Stimulated activated CD4-positive, alpha-beta T cell treated with anti-CD3 and anti-CD28 coated beads, Interleukin-1b, Interleukin-23, amount 100 ng/mL, for 24 hours (primary cell): ENCODE measurements at places on chromosomes 2 and 18.

DNA sequence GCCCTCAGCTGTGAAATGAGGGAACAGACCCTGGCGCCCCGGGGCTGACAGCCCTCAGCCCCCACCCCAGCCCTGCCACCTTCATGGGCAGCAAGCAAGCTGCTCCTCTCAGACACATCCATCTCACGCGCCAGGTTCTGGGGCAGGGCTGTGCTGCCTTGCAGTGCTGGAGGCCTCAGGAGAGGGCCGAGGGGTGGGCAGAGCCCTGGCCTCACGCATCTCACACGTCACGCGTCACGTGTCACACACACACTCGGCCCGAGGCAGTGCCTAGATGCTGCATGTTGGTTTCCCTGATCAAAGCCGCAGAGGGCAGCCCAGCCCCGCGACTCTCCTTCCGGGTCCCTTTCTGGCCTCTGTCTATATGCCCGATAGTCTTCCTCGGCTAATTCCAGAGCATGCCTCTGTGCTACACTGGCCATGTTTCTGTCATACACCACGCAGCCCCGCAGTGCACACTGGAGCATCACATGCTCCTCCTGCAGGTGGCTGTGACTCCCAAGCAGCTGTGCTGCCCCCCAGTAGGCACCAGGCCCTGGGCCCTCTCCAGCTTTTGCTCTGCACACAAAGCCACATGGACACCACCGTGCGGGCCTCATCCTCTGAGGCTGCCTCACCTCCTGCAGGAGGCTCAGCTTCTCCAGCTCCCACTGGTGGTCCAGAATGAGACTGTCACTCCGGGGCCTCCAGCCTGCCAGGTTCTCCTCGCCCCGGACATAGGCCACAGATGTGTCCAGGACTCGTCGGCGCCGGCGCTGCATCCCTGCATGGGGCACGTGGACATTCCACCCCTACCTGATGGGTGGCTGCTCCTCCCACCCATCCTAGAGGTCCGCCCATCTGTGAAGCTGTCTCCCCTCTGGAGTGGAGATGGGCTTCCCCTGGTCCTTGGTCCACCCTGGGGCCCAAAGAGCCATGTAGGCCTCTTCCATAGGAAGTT is 31.4 kb downstream of the AQP12A start:
- DNase-seq, result no peak

- DNase-seq, result no peak
These were observed 25.6 kb downstream of the SEMA4F start for GRCh38 chr2:74679615-74680014.

GRCh38 chr2:42106257-42106816 is 58.5 kb downstream of the PKDCC start:
- no peak for DNase-seq

DNA sequence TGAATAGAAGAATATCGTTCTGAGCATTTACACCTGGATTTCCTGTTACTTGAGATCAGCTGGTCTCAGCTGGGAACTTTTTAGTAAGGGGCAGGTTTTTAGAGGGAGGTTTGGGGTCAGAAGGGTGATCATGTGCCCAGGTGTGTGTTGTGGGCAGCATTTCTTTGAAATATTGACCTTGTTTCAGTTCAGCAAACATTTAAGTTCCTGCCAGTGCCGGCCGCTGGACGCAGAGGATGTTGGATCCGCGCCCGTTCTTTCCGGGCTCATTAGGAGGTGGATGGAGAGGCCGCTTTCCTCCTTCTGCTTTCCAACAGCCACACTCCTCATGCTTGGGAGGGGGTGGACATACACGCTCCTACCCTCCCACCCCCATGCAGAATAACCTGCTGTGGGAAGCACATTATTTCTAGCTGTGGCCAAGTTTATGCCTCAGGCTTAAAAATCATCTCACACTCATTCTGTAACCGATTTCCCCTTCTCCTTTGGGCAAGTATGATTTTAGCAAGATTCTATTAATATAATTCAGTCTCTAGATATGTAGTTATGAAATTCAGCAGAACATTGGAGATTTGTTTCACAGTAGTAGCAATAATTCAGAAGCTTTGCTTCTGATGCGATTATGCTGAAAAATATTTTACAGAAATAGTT is 131.4 kb downstream of the ZNF236 start:
- DNase-seq, result no peak

- DNase-seq, result no peak
These were observed 102.5 kb downstream of the RBM43 start for GRCh38 chr2:151159109-151159662.

DNA sequence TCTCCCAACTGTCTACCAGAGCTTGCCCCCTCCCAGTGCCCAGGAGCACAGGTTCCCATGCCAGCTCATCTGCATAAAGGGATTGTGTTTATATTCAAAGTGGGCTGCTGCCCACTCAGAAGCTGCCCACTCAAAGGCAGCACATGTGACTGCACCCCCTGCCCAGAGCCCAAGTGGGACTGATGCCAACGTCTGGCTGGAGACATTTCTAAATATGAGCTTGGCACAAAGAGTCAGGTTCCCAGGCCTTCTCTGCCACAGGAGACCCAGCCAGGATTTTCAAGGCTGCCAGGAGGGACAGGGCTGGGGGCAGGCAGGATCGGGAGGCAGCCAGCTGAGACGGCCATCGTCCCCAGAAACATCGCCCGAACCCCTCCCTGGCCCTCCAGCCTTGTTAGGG is 67.1 kb downstream of the ZBTB7C start:
- DNase-seq, result no peak

- no peak for DNase-seq
These were observed 30.2 kb downstream of the PKP4 start for GRCh38 chr2:158486970-158487325.

GRCh38 chr2:8282858-8283252 is 399.0 kb upstream of the ID2 start:
- DNase-seq, result no peak

GRCh38 chr2:199612509-199613130 is 154.9 kb upstream of the SATB2 start:
- DNase-seq, result no peak

- no peak for DNase-seq
These were observed 55.4 kb downstream of the COL5A2 start for GRCh38 chr2:189124175-189124574.

DNA sequence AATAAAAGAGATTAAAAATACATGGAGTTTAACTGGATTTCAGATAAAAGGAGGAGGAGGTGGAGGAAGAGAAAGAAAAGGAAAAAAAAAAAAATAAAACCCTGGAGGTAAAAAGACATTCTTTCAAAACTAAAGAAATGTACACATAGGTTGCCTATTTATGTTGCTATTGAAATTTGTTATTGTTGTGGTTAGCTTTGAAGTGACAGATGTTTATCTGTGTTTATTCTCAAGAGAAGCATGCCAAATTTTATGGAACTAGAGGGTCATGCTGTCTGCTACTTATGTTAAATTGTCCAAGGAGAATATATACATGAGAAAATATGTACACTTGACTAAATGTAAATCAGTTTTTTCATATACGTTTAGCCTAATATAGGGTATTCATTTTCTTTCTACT is 653.2 kb downstream of the DCDC2C start:
- no peak for DNase-seq

- no peak for DNase-seq
These were observed 136.9 kb upstream of the SIX3 start for GRCh38 chr2:44804406-44805265.

DNA sequence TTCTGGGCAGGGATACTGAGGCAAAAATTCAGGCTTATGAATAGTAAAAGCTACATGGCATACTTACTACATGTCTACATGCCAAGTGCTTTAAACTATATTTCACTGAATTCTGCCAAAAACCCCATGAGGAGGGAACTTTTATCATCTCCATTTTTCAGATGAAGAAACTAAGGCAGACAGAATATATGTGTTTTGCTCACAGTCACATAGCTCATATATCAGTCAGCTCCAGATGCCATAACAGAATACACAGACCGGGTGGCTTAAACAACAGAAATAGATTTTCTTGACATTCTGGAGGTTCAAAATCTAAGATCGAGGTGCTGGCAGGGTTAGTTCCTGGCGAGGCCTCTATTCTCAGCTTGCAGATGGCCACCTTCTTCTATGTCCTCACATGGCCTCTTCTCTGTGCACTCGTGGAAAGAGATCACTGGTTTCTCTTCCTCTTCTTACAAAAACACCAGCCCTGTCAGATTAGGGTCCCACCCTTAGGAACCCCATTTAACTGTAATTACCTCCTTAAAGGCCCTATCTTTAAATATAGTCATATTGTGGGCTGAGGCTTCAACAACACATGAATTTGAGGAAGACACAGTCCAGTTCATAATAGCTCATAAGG is 27.1 kb upstream of the CREB1 start:
- DNase-seq, result no peak

DNA sequence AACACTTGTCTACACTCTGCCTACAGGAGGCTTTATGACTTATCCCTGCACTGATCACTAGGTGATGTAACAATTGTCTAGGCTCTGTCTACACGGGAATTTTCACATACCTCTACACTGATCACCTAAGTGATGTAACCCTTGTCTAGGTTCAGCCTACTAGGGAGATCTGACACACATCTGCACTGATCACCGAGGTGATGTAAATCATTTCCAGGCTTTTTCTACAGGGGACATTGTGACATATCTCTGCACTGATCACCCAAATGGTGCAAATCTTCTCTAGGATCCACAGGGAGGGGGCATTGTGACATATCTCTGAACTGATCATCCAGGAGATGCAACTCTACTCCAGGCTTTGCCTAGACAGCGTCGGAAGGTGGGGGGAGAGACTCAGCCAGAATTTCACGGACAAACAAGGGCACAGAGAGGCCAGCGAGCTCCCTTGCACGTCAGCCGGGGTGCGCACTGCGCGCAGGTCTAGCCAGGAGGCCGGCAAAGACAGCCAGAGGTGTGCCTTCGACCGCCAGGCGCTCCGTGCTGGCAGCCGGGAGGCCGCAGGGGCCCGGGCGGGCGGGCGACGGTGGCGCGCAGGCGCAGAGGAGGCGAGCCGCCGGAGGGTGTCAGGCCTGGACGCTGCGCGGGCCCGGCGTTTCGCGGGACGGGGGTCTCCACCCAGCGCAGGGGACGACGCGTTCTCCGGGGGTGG is 46.9 kb upstream of the USP14 start:
- peak; percentile 37 for DNase-seq

- DNase-seq, result no peak
These were observed 31.5 kb upstream of the PDIA6 start for GRCh38 chr2:10844097-10844496.

GRCh38 chr2:3650140-3650920 is 7.7 kb upstream of the ALLC start:
- no peak for DNase-seq

GRCh38 chr18:31659576-31660177 is 24.7 kb downstream of the B4GALT6 start:
- no peak for DNase-seq

- no peak for DNase-seq
These were observed 404.9 kb upstream of the ZEB2 start for GRCh38 chr2:144924827-144925226.

GRCh38 chr2:95264624-95265023 is 9.6 kb upstream of the PROM2 start:
- DNase-seq, result no peak

DNA sequence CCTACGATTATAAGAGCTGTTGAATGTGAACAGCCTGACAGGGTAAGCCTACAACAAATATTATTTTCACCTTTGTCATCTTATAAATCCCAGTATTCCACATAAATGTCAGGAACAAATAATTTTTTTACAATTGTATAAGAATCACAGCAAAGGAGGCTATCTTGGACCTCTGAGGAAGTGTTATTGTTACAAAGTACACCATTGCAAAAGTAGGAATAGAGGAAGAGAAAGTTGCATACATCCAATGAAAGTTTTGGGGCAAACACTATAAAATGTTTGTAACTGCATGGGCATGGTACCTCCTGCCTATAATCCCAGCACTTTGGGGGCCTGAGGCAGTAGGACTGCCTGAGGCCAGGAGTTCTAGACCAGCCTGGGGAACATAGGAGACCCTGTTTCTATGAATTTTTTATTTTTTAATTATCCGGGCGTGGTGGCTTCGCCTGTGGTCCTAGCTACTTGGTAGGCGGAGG is 715 bp upstream of the MEMO1 start:
- no peak for DNase-seq

- no peak for DNase-seq
These were observed 392.1 kb downstream of the CDH19 start for GRCh38 chr18:66211749-66212148.

GRCh38 chr2:237128845-237129592 is 43.3 kb downstream of the COPS8 start:
- no peak for DNase-seq

GRCh38 chr2:173750353-173750801 is 214.8 kb downstream of the SP3 start:
- DNase-seq, result no peak

- no peak for DNase-seq
These were observed 860 bp upstream of the KCNJ3 start for GRCh38 chr2:154697418-154698252.

- no peak for DNase-seq
These were observed 11.2 kb downstream of the ZNF385B start for GRCh38 chr2:179850188-179850587.

DNA sequence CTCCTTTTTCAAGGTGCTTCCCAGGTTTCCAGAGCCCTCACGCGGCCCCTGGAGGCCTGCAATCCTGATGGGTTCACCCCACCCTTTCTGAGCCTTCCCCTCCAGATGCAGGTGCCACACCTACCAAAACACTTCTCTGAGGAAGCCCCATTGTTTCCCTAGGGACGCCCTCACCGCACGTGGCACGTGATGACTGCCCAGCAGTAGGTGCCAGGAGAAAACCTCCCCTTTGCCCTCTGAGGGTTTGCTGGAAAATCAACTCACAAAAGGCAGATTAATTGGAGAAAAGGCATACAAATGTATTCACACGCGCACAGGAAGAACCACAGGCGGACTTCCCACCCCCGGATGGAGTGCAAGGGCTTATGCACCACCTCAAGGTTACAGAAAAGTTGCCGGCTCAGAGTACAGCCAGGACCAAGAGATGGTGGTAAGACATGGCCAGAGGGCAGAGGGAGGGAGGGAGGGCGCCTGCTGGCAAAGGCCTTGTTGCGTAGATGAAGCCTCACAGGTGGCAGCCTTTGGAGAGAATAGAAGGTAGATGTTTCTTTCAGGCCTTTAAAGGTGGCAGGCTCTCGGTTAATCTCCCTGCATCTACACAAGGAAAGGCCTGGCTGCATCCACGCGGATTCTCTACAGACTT is 269.4 kb upstream of the RAB6C start:
- no peak for DNase-seq
